ENCODE measurements at places on chromosomes 5 and 9.

DNA sequence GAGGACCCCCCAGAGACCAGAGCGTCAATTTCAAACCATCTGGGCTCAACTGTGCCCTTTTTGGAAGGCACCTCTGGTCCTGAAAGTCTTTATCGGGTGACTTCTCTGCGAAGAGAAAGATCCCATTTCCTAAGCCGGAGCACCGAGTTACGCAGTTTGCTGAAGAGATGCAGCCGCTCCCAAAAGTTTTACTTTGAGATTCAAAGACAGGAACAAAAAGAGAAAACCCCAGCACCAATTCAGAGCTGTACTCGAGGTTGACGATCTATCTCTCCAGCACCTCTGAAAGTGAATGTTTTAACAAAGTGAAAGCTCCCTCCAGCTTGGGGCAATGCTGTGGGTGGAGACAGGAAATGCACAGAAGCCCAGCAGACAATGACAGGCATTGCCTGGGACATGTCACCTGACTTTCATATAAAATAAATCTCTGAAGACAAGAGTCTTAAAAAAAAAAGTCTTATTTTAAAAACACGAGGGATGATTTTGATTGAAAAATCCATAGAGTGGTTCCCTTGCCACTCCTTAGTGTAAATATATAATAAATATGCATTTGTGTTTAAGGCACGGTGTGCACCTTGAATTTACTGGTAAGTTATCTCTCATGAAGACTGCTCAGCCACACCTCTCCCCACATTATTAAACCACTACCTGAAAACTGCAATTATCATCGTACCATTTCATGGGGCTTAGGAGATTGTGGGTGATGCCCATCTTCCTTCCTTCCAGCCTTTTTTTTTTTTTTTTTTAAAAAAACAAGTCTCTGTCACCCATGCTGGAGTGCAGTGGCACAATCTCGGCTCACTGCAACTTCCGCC lies 79.9 kb downstream of the FNBP1 start:
- no peak for DNase-seq

- no peak for DNase-seq
Observed at GRCh38 chr9:15524845-15525455, 14.2 kb upstream of the PSIP1 start.

DNA sequence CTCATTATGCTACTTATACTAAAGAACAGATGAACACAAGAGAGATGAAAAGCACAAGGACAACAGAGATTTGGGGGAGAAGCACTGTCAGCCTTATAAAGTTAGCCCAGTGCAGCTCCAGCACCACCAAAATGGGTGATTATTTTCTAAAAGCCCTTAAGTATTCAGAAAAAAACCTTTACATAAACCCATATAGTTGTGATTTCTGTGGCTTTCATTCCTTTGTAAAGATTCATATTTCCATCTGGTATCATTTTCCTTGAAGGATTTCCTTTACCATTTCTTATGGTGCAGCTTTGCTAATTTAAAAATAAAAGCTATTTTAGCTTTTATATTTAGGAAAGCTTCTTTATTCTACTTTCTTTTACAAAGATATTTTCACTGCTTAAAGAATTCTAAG lies 311.0 kb downstream of the TMEM167A start:
- no peak for DNase-seq

DNA sequence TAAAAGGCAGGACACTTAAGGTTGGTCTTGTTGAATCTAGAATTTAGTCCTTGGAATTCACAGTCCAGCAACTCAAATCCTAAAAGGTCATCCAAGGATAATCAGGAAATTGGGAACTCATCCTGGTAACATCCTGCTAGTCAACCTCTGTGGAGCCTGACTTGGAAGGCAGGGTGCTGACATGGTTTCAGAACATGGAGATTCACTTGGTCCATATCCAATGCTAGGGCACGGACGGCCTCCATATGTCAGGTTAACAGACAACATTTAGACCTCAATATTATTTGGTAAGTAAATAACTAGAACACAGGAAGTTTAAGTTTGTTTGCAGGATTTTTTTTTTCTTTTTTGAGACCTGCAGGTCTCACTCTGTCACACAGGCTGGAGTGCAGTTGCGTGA lies 783 bp upstream of the DNAH5 start:
- no peak for DNase-seq

DNA sequence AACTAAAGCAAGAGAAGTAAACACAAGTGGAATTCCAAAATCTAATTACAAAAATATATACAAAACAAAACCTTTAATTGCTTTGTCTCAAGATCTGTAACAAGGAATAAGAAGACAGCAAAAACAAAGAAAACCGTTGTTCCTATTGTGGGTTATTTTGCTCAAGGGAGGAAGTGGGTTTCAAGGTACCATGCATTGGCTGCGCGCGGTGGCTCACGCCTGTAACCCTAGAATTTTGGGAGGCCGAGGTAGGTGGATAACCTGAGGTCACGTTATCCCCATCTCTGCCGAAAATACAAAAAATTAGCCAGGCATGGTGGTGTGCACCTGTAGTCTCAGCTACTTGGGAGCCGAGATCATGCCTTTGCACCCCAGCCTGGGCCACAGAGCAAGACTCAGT lies 12.1 kb upstream of the IQGAP2 start:
- DNase-seq, result no peak

- DNase-seq, result no peak
Observed at GRCh38 chr5:91007780-91008402, 375.2 kb downstream of the ARRDC3 start.

- DNase-seq, result no peak
Observed at GRCh38 chr5:1793301-1793740, 6.3 kb downstream of the MRPL36 start.

DNA sequence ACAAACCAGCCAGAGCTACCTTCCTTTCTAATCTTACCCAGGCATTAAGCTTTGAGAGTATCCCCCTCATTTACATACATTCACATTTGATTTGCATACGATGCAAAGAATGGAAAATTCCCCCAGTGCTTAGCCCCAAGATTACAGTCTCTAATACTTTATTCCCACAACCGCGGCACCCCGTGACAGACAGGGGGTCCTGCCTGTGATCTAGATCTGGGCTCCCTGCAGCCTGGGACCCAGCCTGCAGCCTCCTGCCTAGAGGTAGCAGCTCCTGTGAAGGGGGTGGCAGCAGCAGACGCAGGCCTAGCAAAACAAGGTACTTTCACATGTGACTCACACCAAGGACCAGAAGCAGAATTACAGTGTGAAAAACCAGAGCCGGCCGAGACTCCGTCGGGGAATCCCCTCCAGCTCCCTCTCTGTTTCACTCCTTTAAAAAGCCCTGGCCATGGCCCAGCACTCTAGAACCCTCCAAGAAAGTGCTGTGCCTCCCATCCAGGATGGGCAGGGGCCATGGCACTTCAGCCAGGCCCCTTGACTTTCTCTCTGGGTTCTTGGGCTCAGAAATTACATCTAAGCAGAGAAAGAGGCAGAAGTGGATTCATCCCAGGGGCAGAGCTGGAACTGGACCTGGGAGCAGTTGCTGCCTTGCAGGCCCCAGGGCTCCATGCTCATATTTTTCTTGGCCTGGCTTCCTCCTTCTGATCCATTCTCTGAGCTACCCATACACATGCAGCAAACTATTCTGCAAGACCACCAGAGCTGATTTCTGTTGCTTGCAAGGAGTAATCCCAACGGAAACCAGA lies 14.0 kb upstream of the TCF7 start:
- peak; percentile 62 for DNase-seq

- no peak for DNase-seq
Observed at GRCh38 chr5:173750538-173751265, 134.3 kb upstream of the BOD1 start.

All from NCI-H1048 (cell line).